GM12878 (cell line): ENCODE measurements at places on chromosomes 1 and 21. TPM values are rescaled to one million over a fixed set of nuclear protein-coding genes. Genes with fewer than 3 reads are reported as not detected.

NFIA gene
- total RNA-seq, result 0.10 and 0.29 TPM in 2 replicates

DNA sequence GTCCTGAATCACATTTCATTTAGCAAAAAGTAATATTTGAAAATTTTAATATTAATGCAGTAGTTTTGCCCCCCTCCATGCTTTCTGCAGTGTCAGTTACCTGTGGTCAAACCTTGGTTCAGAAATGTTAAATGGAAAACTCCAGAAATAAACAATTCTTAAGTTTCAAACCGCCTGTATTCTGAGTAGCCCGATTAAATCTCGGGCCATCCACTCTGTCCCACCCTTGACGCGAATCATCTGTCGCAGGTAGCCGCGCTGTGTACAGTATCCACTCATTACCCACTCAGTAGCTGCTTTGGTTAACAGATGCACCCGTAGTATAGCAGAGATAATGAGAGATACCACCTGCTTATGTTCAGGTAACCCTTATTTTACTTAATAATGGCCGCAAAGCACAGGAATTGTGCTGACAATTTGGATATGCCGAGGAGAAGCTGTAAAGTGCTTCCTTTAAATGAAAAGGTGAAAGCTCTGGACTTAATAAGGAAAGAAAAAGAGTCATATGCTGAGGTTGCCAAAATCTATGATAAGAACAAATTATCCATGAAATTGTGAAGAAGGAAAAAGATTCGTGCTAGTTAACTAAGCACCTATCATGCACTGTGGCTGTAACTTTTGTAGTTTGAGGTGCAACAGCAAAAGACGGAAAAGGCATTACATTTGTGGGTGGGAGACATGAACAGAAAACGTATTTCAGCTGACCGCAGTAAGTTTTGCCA is 889 bp upstream of the SCYL3 start:
- DNase-seq, result no peak

DNA sequence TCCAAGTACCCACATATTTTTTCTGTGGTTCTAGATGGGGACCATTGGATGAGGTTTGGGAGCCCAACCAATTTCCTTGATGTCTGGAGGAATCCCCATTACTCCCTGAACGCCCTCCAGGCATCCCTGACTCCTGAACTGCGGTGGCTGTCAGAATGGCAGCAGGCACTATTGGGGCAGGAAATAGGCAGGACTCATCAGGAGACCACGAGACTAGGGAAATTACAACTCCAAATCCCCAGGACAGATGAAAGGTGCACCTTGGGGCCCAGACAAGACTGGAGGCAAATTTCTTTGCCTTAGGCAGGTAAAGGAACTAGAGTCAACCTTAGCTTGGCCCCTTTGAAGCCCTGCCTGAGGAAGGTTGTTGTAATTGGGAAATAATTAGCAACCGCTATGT is 1.1 kb downstream of the CGN start:
- DNase-seq, result no peak

GRCh38 chr1:160520999-160521398 is 2.1 kb downstream of the SLAMF6 start:
- DNase-seq, result no peak

- DNase-seq, result no peak
Measured at GRCh38 chr1:45508295-45509151, 8.4 kb downstream of the MMACHC start.

DNA sequence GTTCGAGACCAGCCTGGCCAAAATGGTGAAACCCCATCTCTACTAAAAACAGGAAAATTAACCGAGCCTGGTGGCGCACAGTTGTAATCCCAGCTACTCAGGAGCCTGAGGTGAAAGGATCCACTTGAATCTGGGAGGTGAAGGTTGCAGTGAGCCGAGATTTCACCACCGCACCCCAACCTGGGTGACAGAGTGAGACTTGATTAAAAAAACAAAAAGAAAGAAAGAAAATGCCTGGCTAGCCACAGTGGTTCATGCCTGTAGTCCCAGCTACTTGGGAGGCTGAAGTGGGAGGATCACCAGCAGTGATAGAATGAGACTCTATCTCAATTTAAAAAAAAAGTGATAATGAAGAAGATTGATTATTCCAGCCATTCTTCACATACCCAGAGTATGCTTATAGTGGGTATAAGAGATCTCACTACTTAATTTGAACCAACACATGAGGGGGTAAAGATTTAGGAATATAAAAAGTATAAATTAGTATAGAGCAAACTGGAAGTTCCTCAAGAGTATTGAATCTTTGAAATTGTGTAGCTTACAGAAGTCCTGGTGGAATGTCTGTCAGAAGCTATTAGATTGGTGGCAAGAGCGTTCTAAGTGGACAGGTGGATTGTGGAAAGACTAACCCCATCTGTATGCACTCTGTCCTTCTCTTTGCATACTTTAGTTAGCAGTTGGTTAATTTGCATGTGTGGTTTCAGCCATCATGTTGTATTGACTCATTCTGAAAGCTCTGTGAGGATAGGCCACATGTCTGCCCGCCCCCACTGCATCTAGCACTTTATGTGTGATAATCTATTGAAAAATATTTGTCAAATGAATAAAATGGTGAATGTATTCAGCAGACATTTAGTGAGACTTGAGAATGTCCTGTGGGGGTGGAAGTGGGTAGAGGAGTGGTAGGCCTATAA is 25.0 kb downstream of the RLF start:
- peak; percentile 82 for DNase-seq

DNA sequence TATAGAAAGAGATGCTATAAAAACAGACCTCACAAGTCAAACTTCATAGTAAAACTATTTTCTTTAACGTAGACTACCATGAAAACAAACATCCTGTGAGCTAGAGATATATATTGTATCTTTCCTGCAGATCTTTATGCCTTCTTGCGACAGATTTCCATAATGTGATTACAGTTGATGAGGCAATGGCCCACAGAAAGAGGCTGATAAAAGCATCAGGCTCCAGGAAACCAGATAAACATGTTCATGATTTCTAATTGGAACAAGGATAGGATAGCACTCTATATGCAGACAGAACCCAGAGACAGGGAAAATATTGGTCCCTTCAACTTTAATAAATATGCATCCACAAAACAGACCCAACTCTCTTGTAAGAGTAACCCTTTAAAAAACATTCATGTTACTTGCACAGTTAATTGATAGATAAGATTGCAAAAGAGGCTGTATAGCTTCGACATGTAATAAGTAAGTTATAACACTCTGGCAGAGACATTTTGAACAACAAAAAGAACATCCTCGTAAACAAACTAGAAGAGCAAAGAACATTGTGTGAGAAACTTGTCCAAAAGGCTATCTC is 329.4 kb downstream of the AGBL4 start:
- DNase-seq, result no peak

- no peak for DNase-seq
Measured at GRCh38 chr1:161206411-161207140, 4.4 kb downstream of the NDUFS2 start.

DNA sequence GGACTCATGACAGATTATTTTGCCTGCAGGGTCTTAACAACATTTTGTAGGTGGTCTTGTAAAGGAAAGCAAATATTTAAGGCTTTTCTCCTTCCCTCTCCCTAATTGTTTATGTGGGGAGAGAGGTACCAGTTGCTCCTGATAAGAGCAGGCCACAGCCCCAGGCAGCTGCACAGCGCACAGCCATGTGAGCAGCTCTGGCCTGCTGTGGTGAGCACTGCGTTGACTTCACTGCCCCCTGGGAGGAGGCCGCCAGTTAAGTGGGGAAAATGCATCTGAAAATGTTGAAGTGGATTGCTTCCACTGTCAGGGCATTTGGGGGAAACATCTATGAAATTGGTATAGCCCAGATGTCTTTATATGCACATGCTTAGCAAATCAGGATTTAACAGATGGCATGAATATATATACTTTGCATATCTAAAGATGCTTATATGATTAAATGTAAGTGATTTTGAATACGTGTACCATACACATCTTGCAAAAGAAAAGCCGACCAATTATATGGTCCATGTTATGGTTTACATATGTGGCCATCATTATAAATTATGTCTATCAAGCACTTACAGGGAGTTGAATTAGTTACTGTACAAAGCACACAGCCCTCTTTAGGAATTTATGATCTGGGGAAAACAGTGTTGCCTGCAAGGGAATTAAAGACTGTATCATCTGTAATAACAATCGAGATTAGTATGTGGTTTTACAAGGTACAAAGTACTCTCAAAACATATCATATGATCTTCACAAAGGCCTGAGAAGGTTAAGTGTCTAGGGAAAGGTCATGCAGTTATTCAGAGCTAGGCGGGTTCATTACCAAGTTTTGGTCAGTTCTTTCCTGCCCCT is 132.1 kb downstream of the RHOU start:
- DNase-seq, result no peak

DNA sequence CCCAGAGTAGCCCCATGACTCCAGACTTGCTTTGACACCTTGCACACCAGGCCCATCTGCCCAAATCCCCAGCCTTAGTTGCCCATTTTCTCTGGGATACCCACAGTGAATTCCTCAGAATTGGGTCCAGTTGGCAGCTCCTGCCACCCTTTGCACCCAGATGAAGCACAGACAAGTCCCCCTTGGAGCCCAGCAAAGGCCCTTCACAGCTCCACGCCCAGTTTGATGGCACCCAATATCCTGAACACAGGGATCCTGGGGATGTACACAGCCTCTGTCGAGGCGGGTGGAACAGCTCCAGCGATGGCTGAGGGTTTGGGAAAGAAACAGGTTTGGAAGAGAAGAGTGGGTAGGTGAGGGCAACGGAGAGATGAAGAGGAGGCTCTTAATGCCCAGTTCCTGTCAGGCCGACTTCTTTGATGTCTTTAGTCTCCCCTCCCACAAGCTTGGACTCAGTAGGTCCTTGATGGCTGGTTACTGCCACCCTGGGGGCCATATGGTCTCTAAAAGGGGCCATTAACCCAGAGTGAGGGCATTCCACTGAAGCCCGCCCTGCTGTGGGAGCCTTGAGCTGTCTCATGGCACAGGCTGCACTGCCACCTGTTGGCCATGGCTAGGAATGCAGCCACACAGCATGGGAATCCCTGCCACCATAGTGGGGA is 21.7 kb downstream of the TMEM53 start:
- DNase-seq, result no peak

DMBX1 gene
- total RNA-seq, result not detected in 2 replicates

DNA sequence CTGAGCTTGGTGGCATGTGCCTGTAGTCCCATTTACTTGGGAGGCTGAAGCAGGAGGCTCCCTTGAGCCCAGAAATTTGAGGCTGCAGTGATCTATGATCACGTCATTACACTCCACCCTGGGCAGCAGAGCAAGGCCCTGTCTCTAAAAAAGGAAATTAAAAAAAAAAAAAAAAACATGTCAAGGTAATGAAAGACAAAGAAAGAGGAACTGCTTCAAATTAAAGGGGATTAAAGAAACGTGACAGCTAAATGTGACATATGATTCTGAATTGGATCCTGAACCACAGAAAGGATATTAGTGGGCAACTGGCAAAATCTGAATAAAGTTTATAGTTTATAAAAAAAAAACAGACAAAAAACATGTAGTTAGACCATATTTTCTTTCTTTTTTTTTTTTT is 3.8 kb upstream of the C2CD4D start:
- DNase-seq, result no peak

GRCh38 chr1:205285381-205286101 is 36.0 kb downstream of the NUAK2 start:
- DNase-seq, result peak; percentile 76

- DNase-seq, result no peak
Measured at GRCh38 chr1:92365378-92366039, 66.7 kb downstream of the RPAP2 start.

DNA sequence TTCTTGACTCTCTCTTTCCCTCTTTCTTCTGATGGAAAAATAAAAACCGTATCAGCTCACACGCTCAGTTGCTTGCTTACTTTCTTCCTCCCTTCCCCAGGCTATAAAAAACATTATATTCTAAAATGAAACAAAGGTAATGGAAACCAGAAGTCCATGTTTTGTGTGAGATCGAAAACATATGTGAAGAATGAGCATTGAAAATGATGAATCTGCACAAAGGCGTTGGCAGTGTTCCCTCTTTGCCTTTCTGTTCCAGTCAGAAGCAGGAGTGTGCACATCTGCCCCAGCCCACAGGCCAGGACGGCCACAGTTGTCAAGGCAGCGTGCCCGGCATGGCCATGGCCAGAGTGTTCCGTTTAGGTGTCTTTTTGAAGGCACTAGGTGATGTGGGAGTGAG is 185.3 kb upstream of the USP24 start:
- DNase-seq, result no peak

GRCh38 chr21:45114475-45114874 is 40.1 kb downstream of the ADARB1 start:
- no peak for DNase-seq

- peak; percentile 40 for DNase-seq
Measured at GRCh38 chr1:234244482-234244881, 128.8 kb upstream of the COA6 start.

GRCh38 chr21:29074783-29075182 is 1.3 kb upstream of the CCT8 start:
- DNase-seq, result no peak

DNA sequence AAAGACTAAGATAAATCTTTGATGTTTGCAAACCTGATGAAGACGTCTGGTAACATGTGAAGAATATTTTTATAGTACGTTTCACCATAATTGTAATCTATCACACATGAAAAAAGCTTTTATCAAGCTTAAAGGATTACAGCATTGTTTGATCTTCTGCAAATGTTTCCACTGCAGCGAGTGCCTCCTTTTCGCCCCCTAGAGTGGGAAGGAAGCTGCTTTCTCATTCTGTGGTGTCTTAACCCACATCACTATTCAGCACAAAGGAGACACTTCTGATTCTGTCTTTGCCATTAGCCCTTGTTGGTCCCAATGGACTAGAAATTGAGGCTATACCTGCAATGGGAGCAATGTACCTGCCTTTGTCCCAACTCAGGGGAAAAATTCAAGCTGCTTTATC is 46.0 kb upstream of the IL12RB2 start:
- no peak for DNase-seq
